ENCODE measurements at places on chromosomes 13 and 19. TPM values are rescaled to one million over a fixed set of nuclear protein-coding genes. Genes with fewer than 3 reads are reported as not detected.

Gene ZNF541
- total RNA-seq: 2.5 TPM

DNA sequence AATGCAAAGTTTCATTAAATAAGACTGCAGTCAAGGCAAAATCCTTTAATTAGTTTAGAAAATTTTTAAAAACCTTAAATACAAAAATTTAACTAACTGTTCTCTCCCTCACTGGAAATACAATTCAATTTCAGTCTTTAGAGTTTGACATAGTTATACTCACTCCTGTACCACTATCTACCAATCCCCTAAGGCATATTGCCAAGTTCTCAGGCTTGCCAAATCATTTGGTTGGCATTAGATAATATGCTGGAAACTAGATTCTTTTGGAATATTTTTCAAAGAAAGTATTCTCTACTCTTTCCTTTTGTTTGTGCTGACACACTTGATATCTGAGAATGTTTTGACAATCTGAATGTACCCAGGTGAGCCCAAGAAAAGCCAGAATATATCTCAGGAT, 77.2 kb downstream of the TSC22D1 start:
- DNase-seq: no peak

Gene EBPL
- 48.7 TPM for total RNA-seq

DNA sequence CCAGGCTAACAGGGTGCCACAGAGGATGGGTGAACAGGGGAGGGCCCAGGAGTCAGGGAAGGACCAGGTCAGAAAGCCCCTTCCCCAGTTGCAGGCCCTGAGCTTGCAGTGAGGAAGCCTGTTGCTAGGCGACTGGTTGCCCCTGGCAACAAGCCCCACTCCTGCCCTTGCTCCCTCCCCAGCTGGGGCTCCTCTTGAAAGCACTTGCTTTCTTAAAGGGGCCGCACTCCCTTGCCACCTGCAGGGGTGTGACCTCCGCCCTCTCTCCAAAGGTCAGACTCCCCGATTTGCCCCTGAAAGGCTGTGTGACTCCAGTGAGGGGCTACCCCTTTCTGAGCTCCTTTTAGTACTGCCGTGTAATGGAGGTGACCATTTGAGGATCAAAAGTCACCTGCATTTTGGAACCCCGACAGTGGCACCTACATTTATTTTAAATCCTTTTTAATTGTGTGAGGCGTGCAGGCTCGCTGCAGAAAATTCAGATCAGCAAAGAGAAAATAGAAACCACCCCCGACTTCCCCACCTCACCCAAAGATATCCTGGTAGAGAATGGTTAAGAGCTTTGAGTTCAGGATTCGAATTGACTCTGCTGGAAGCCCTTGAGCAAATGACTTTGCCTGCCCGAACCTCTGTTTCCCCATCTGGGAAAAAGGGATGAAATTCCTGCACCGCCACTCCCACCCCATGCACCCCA, 4.8 kb downstream of the FCHO1 start:
- no peak for DNase-seq

Gene RASAL3
- 0.95 TPM for total RNA-seq

DNA sequence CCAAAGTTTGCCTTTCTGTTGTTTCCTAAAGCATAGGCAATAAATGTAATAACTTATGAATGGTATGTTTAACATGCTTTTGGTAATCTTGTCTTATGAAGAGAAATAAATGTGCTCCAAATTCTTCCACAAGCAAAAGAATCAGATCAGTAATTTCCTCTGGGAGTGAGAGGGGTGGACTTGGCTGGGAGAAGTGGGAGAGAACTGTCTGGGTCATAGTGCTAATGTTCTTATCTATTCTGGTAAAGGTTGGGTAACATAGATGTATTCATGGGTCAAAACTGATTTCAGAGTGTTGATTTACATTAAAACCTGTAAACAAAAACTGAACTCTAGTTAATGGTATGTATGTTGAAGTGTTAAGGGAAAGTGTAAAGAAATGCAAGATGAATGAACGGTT, 211.7 kb upstream of the IRS2 start:
- DNase-seq: no peak

- no peak for DNase-seq
These were observed 4.9 kb upstream of the RGCC start for GRCh38 chr13:41452462-41452861.

Measured in ovary (tissue), 10 donors.